ENCODE measurements at places on chromosomes 6 and 20.

DNA sequence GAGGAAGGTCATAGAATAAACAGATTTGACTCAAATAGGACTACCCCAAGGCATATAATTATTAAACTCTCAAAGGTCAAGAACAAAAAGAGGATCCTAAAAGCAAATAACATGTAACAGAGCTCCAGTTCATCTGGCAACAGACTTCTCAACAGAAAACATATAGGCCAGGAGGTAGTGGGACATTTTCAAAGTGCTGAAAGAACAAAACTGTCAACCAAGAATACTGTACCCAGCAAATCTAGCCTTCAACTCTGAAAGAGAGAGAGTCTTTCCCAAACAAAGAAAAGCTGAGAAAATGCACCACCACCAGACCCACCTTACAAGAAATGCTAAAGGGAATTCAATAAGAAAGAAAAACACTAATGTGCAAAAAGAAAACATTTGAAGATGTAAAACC lies 11.9 kb downstream of the NQO2 start:
- DNase-seq: no peak

GRCh38 chr6:163490826-163491577 lies 76.5 kb downstream of the QKI start:
- no peak for DNase-seq

DNA sequence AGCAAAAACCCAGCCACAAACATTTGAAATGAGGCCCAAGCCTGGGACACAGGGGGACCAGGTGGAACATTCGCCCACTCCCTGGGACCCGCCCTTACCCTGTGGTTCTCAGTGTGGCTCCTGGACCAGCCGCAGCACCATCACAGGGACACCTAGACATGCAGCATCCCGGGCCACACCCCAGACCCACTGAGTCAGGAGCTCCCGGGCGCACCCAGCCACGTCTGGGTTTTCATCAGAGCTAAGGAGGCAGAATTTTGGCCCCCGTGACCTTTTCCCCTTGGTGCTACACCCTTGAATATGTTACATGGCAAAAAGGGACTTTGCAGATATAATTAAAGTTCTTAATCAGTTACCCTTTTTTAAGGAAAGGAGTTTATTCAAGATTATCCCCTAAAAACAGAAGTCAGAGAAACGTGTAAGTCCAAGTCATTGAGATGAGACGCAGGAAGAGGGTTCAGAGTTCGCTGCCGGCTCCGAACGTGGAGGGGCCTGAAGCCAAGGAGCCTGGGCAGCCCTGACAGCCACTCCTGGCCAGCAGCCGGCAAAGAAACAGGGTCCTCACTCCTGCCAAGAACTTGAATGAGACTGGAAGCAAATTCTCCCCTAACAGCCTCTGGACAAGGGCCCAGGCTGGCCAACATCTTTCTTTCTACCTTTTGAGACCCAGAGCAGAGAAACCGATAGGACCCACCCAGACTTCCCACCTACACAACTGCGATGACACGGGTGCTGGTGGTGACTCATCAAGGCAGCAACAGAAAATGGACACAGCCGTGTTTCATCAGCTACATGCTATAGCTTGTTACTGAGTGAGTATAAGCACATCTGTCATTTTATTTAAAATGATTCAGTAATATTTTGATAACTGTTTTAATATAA lies 25.3 kb downstream of the BFSP1 start:
- no peak for DNase-seq

GRCh38 chr20:18048176-18048575 lies 9.5 kb downstream of the OVOL2 start:
- no peak for DNase-seq

DNA sequence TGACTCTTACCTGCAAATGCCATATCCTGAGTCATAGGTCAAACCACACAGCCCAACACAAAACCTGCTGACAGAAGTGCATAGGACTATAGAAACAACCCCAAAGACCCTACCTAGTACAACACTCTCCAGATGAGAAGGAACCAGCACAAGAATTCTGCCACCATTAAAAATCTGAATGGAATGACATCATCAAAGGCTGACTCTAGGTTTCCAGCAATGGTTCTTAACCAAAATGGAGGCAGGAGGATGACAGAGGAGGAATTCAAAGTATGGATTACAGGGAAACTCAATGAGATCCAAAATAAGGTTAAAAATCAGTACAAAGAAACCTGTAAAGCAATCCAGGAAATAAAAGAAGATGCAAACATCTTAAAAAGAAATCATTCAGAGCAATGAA lies 31.2 kb downstream of the OR14J1 start:
- no peak for DNase-seq

- DNase-seq: no peak
These were observed 48.3 kb downstream of the PTPN1 start for GRCh38 chr20:50558483-50558925.

GRCh38 chr6:45718871-45719270 lies 296.8 kb downstream of the CLIC5 start:
- no peak for DNase-seq

- peak; percentile 47 for DNase-seq
These were observed 807 bp downstream of the TBC1D20 start for GRCh38 chr20:461254-462198.

GRCh38 chr6:131331151-131331550 lies 195.9 kb downstream of the AKAP7 start:
- DNase-seq: no peak

GRCh38 chr6:166027761-166028160 lies 139.9 kb downstream of the TBXT start:
- no peak for DNase-seq

DNA sequence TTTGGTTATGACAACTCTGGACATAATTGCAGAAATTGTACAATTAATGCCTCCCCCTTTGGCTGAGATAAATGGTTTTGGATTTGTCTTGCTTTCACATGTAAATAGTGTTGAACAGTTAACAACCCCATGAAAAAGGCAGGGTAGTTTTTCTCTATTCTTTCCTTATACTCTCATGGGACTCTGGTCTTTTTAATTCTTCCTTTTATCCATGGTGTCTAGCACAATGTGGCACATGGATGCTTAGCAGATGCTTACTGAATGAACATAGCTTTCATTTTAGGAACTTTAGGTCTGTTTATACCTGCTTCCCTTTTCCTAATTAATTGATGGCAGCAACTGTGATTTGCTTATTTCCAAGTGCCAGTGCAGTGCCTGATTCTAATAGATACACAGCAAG lies 75.6 kb downstream of the NCOA3 start:
- no peak for DNase-seq

- peak; percentile 40 for DNase-seq
These were observed 120.6 kb downstream of the RCAN2 start for GRCh38 chr6:46370622-46371021.

DNA sequence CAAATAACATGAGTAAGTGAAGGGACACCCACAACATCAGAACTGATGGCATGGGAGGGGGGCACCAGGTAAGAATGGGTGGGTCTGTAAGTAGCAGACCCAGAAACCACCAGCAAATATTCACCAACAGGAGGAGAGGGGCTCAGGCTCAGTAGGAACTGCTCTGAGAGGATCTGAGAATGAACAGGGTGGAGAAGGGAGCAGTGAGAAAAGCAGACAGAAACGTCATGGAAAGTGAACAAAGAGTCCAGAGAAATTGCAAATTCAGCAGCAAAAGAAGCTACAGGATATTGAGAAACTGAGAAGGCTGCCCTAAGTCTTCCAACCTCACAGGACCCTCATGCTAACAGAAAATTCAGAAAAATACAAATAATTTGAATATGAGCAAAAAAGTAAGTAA lies 121.3 kb downstream of the KIF16B start:
- no peak for DNase-seq

- no peak for DNase-seq
These were observed 143.0 kb upstream of the THBS2 start for GRCh38 chr6:169396554-169397163.

DNA sequence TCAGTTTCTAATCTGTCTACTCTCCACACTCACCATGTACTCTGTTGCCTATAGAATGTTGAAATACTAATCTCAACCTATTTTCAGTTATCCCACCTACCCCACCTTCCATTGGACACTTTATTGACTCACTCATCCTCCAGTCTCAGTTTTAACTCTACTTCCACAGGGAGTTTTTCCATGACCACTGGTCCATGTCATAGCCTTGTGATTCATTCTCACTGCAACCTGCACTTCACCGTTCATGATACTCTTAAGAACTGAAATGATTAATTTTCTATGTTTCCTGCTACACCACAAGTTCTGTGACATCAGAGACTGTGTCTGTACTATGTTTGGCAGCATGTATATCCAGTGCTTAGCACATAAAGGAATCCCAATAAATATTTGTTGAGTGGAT lies 122.8 kb upstream of the HSF2 start:
- no peak for DNase-seq

- DNase-seq: peak; percentile 42
These were observed 76.5 kb downstream of the ADGRG6 start for GRCh38 chr6:142378138-142378875.

DNA sequence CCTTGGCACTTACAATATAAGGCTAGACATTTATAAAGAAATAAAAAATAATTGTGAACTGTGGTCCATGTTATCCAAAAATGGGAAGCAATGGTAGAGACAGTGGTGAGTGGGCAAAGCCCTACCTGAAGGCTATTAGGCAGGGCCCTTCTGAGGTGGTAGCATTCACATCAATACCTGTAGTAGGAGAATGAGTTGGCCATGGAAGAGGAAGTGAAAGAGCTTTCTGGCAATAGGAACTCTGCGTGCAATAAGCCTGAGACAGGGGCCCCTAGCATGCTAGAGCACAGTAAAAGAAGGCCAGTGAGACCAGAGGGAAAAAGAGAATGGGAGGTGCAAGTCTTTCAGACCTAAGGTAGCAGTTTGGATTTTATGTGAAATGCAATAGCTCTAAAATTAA lies 754.5 kb downstream of the PTPRT start:
- no peak for DNase-seq

GRCh38 chr20:32924781-32925180 lies 66.1 kb downstream of the EFCAB8 start:
- DNase-seq: no peak

GRCh38 chr20:36313926-36314325 lies 7.8 kb downstream of the DLGAP4 start:
- no peak for DNase-seq

DNA sequence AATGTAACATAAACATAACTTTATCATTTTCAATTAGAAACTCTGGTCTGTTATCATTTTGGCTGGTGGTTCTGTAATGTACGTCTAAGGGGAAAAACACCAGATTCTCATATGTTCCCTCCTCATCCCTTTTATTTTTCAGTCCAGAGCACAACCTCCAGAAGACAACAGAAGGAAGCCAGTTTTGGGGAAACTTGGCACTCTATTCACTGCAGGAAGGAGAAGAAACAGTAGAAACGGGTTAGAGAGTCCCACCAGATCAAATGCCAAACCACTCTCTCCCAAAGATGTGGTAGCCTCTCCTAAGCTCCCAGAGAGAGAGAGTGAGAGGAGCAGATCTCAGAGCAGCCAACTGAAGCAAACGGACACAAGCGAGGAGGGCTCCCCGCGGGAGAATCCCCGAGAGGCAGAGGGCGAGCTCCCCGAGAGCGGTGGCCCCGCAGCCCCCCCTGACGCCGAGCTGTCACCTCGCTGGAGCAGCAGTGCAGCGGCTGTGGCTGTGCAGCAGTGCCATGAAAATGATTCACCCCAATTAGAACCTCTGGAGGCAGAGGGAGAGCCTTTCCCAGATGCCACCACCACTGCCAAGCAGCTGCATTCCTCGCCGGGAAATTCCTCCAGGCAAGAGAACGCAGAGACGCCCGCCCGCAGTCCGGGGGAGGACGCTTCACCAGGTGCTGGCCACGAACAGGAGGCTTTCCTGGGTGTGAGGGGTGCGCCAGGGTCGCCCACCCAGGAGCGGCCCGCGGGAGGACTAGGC lies 117.8 kb downstream of the RTN4IP1 start:
- peak; percentile 36 for DNase-seq

- DNase-seq: no peak
These were observed 76.7 kb upstream of the CLDN20 start for GRCh38 chr6:155187106-155187505.

DNA sequence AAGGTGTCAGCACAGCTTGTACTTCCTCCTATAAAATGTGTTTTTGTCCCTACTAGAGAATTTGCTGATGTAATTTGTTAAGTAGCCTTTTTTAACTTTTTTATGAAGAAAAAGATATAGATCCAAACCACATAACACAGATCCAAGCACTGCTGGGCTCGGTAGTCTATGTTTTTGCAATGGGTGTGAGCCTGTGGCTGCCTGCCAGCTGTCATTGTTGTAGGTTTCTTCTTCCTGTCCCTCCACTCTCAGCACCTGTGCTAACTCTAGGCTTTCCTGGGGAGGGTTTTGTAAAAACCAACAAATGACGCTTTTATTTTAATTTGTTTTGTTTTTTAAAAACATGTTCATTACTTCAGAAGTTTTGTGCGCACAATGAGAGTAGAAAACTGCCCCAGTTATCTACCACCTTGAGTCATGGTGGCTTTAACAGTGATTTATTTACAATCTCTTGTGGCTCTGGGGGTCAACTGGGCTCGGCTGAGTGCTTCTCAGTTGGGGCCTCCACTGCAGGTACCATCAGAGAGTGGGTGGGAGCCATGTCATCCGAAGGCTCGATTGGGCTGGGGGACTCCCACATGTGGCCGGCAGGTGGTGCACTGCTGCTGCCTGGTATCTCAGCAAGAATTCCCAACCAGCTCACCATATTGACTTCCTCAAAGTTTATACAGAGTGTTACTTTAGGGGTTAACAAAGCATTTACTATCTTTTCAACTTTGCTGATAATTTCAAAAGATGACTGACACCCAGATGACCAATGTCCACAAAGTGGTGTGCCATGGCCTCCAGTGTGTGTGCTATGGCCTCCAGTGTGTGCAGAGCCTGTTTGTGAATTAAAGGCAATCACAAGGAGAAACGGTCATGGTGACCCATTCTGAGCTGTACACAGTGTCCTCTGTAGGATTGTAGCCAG lies 3.0 kb upstream of the CCR6 start:
- peak; percentile 70 for DNase-seq

GRCh38 chr20:4304601-4305000 lies 289.2 kb upstream of the RNF24 start:
- DNase-seq: no peak

GRCh38 chr6:34657307-34657978 lies 39.1 kb downstream of the ILRUN start:
- DNase-seq: peak; percentile 58

GRCh38 chr20:32052778-32053362 lies 828 bp downstream of the HCK start:
- DNase-seq: no peak

DNA sequence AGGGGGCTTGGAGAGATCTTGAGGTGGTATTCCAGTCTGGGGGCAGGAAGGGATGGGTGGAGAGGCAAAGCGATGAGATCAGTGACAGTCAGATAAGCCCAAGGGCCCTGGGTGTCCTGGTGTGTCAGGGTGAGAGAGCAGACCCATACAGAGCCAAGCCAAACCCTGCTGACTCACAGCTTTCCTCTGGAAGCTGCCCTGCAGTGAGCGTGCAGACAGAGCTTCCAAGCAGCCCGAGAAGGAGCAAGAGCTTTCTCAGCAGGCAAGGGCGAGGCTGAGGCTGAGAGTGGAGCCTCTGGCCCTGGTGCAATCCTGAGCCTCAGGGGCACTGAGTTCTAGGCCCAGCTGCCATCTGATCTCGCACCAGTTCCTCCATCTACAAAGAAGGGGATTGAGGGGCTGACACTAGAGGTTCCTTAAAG lies 91.1 kb upstream of the HIVEP1 start:
- DNase-seq: no peak

Measured in HuH-7 (cell line).